Bronchial epithelial cell (primary cell): ENCODE measurements at places on chromosomes 3 and 15. TPM values are rescaled to one million over a fixed set of nuclear protein-coding genes. Genes with fewer than 3 reads are reported as not detected.

KNG1 gene
- total RNA-seq, result not detected in 2 replicates

P2RY1 gene
- 13.7 and 24.5 TPM in 2 replicates for total RNA-seq

ANKRD63 gene
- not detected in 2 replicates for total RNA-seq

XIRP1 gene
- not detected in 2 replicates for total RNA-seq

ZBTB11 gene
- 30.3 and 34.2 TPM in 2 replicates for total RNA-seq

CCR1 gene
- not detected in 2 replicates for total RNA-seq

SAMMSON gene
- total RNA-seq, result not detected in 2 replicates

ANKRD34C gene
- not detected in 2 replicates for total RNA-seq

ISLR gene
- 0.26 and 0.53 TPM in 2 replicates for total RNA-seq

ATP1B3 gene
- total RNA-seq, result 79.4 and 89.5 TPM in 2 replicates

CD47 gene
- total RNA-seq, result 38.0 and 60.0 TPM in 2 replicates

LMAN1L gene
- under 0.01 TPM in 1 of 2 replicates, not detected in the other for total RNA-seq

RPP25 gene
- total RNA-seq, result 3.3 and 8.7 TPM in 2 replicates

SLC22A13 gene
- total RNA-seq, result 0.77 and 0.79 TPM in 2 replicates

SLC12A1 gene
- not detected in 2 replicates for total RNA-seq

GP5 gene
- under 0.01 TPM in 2 replicates for total RNA-seq

SUCNR1 gene
- total RNA-seq, result not detected in 2 replicates

CPN2 gene
- not detected in 2 replicates for total RNA-seq

LRRN1 gene
- total RNA-seq, result 0.26 TPM in 2 replicates

TMCO5A gene
- total RNA-seq, result not detected in 2 replicates

OXNAD1 gene
- 17.6 and 18.6 TPM in 2 replicates for total RNA-seq

CHRNA7 gene
- total RNA-seq, result under 0.01 TPM in 2 replicates

NGLY1 gene
- total RNA-seq, result 24.0 and 32.0 TPM in 2 replicates

KIF23 gene
- total RNA-seq, result 3.7 and 7.3 TPM in 2 replicates

MAP6D1 gene
- 0.79 and 0.90 TPM in 2 replicates for total RNA-seq

FAM107A gene
- total RNA-seq, result not detected in 2 replicates

AGBL1 gene
- total RNA-seq, result not detected in 2 replicates

TMOD2 gene
- 2.1 and 2.2 TPM in 2 replicates for total RNA-seq

OGG1 gene
- total RNA-seq, result 21.6 and 26.5 TPM in 2 replicates

GALNT15 gene
- 0.53 TPM in 1 of 2 replicates, not detected in the other for total RNA-seq

ZNF660 gene
- total RNA-seq, result under 0.01 and 0.26 TPM in 2 replicates

LRRIQ4 gene
- not detected in 2 replicates for total RNA-seq

GOLGA6A gene
- total RNA-seq, result 0.13 TPM in 1 of 2 replicates, not detected in the other

GOLGA6D gene
- total RNA-seq, result not detected in 2 replicates
